DMS153 (cell line): ENCODE measurements at places on chromosomes 11 and 22.
A peak's percentile ranks its signal among the peaks of the same experiment; 100 is the strongest.

DNA sequence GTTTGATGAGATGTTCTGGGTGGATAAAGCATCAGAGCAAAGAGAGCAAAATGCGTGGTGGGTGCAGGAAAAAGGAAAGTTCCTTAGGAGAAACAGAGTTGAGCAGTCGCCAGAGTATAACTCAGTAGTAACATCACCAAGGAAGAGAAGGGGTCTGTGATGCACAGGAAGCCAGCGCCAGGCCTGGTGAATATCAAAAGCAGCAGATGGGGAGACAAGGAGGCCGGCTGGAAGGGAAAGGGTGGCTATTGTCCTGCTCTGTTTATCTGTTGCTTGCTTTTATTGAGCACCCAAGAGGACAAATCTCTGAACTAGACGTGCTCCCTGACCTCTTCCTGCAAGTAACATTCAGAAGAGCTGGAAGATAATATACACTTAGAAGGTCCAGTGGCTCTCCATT is 52.7 kb upstream of the GRAMD1B start:
- no peak for DNase-seq

- DNase-seq: peak; percentile 58
Measured at GRCh38 chr11:120235024-120235628, 4.8 kb upstream of the POU2F3 start.

DNA sequence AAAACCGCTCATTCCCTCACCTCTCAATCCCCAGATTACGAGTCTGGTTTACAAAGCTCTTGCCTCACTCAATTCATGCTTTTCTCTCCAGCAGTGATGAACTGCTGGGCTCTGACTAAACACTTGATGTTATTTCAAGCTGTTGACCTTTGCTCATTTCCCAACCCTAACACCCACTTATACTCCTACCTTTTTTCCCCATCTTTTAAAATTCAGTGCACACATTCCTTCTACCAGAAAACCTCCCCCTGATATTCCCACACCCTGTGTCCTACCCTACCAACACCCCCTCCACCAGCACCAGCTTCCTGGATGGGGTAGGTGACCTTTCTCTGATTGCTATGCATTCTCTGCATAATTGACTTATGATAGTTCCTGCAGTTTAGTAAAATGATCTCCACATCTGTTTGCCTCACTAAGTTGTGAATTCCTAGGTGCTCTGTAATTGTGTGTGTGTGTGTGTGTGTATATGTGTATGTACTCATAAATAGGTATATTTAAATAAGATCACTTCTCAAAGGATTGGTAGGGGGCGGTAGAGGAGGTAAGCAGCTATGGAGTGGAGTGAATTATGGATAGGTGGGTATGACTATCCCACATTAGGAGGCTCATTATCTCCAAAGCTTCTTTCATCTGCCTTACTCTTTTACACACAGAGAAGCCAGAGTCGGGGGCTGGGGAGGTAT is 842 bp downstream of the HEPACAM start:
- no peak for DNase-seq

DNA sequence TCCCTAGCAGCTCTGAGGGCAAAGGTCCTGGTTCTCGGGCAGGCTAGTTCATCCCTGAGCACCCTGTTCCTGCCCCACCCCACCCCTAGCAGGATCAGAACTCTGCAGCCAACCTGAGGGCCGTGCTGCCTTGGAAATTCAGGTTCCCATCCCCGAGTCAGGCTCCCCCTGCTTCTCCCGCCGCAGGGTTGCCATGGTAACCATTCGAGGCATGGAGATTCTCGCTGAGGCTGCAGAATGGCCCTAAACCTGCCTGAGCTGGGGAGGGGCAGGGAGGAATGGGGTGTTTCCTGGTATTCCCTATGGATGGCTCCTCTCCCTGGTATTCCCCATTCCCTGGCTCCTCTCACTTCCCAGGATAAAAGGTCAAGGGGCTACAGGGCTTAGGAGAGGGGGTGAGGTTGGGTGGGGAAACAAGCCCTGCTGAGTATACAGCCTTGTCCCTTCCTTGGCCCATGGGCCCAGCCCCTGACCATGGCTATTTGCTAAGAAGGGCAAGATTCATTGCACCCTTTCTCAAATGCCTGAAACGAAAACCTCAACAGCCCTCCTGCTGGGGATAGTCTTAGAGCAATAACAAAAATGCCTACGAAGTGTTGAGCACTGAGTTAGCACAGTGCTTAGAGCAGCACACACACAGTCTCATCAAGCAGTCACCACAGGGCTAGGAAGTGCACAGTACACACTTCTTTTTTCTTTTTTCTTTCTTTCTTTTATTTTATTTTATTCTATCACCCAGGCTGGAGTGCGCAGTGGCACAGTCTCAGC is 58.7 kb downstream of the CHST1 start:
- no peak for DNase-seq

DNA sequence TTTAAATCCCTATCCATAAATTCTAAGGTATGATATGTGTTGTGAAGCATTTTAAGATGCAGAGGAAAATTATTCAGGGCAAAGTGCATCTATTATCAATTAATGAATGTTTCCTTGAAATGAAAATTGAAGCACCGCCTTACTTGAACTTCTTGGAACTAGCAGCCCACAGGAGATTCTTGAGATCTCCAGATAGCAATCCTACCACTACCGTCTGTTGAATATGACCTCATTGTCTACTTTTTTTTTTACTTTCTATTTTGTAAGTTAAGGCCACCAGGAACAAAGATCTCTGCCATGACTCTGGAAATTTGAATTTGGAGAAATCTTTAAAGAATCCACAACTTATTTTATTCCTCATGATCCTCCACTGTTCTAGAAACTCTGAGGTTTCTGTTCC is 808.7 kb downstream of the KCNA4 start:
- DNase-seq: no peak

DNA sequence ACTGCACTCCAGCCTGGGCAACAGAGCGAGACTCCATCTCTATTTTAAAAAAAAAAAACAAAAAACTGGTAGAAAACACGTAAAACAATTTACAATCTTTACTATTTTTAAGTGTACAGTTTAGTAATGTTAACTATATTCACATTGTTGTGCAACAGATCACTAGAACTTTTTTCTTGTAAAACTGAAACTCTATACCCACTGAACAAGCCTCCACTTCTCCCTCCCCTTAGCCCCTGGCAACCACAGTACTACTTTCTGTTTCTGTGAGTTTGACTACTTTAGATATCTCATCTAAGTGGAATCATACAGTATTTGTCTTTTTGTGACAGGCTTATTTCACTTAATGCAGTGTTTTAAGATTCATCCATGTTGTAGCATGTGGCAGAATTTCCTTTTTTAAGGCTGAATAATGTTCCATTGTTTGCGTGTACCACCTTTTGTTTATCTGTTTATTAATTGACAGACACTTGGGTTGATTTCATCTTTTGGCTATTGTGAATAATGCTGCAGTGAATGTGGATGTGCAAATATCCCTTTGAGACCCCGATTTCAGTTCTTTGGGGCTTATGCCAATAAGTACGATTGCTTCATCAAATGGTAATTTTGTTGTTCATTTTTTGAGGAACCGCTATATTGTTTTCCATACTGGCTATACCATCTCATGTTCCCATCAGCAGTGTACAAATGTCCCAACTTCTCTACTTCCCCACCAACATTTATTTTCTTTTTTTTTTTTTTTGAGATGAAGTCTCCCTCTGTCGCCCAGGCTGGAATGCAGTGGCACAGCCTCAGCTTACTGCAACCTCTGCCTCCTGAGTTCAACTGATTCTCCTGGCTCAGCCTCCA is 11.0 kb downstream of the DDB2 start:
- DNase-seq: no peak

GRCh38 chr11:95363708-95364107 is 132.7 kb upstream of the SESN3 start:
- peak; percentile 19 for DNase-seq

- no peak for DNase-seq
Measured at GRCh38 chr11:58898106-58898505, 41.2 kb upstream of the GLYATL1 start.

GRCh38 chr11:35142481-35143075 is 3.6 kb downstream of the CD44 start:
- no peak for DNase-seq

- no peak for DNase-seq
Measured at GRCh38 chr11:60085909-60086308, 2.6 kb upstream of the MS4A2 start.

GRCh38 chr11:76496174-76496573 is 51.4 kb downstream of the EMSY start:
- DNase-seq: no peak

DNA sequence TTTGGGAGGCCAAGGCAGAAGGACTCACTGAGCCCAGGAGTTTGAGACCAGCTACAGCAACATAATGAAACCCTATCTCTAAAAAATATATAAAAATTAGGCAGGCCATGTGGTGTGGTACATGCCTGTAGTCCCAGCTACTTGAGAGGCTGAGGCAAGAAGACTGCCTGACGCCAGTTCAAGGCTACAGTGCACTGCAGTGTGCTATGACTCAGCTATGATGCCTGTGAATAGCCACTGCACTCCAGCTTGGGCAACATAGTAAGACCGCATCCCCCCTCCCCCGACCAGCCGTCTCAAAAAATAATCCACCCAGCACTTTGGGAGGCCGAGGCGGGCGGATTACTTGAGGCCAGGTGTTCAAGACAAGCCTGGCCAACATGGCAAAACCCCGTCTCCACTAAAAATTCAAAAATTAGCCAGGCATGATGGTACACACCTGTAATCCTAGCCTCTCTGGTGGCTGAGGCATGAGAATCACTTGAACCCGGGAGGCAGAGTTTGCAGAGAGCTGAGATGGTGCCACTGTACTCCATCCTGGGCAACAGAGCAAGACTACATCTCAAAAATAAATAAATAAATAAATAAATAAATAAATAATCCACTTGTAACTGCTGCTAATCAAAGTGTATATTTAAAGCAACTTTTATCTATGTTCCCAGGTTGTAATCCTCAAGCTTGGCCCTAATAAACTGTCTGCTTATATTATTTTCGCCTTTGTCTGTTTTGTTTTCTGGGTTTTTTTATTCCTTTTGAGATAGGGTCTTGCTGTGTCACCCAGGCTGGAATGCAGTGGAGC is 7.8 kb downstream of the HPS5 start:
- no peak for DNase-seq

GRCh38 chr22:30453731-30454510 is 17.9 kb downstream of the SEC14L3 start:
- peak; percentile 61 for DNase-seq

- no peak for DNase-seq
Measured at GRCh38 chr22:30222321-30222720, 24.2 kb downstream of the LIF start.

DNA sequence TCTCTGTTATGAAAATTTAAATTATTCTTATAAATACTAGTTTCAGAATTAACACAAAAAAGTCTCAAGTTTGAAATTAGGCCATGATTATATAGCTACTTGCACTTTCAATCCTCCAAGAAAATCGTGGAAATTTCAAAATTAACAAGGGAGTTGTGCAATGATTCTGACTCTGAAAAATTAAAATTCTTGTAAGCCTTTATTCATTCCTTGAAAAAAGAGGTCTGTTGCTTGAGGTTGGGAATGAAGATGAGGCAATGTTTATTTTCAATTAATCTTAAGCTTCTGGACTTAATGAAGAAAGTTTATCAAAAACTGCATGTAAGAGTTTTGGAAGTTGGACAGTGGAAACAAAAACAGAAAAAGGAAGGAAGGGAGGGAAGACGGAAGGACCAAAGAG is 128.2 kb upstream of the FIBIN start:
- no peak for DNase-seq

DNA sequence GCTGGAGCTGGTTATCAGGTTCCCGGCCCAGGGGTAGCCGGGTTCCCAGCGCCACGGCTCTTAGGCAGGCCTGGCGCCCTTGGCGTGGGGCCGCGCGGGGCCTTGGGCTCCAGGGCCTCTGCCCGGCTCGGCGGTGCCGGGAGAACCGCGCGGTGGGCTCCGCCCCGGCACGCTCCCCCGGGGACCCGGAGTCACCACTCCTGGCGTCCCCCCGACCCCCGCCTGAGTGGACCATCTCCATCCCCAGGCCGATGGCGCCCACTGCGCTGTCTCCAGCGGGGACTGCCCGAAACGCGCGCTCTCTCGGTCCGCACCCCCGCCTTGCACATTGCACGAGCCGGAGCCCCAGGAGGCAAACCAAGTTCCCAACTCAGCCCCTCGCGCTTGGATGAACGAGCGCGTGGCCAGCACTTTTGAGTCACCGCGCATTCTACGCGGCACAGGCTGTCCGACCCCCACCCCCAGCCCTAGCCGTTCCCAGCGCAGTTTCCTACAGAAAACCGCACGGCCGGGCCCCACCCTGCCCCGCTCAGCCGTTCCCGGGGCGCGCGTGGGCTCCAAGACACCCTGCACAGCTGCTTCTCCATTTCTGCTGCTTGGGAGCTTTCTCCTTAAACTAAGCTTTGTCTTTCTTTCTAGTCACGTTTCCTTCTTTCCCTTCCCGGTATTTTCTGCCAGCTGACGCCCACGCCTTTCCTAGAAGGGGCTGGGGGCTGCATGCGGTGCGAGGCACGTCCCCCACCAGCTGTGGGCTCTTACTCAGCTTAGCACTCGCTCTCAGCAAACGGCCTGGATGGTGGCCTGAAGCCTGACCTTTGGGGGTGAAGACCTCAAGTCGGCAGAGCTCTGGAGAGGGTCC is 650 bp upstream of the CHID1 start:
- no peak for DNase-seq

DNA sequence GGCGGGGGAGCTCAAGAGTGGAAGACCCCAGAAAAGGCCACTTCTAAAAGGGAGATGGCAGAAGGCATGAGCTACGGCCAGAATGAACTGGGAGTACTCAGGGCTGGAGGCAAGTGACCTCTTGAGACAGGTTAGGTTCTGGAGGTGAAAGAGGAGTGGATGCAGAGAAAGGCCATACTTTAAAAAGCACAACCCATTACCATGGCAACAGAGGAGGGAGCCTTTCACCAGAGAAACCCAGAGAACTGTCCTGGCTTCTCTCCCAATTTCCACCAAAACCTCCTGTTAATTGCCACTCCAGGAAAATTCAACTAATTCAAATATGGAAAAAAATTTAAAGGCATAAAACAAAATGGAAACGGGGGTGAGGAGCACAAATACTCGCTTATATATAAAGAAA is 15.8 kb downstream of the A4GALT start:
- DNase-seq: no peak

- DNase-seq: no peak
Measured at GRCh38 chr11:103183981-103184611, 74.9 kb downstream of the DYNC2H1 start.

GRCh38 chr11:3218483-3219280 is at the start of gene MRGPRG:
Gene MRGPRG (minus strand): TSS chr11:3218813. CDS start chr11:3218813, 0 bp downstream.
- no peak for DNase-seq

GRCh38 chr11:103875855-103876510 is 160.5 kb upstream of the DDI1 start:
- no peak for DNase-seq

DNA sequence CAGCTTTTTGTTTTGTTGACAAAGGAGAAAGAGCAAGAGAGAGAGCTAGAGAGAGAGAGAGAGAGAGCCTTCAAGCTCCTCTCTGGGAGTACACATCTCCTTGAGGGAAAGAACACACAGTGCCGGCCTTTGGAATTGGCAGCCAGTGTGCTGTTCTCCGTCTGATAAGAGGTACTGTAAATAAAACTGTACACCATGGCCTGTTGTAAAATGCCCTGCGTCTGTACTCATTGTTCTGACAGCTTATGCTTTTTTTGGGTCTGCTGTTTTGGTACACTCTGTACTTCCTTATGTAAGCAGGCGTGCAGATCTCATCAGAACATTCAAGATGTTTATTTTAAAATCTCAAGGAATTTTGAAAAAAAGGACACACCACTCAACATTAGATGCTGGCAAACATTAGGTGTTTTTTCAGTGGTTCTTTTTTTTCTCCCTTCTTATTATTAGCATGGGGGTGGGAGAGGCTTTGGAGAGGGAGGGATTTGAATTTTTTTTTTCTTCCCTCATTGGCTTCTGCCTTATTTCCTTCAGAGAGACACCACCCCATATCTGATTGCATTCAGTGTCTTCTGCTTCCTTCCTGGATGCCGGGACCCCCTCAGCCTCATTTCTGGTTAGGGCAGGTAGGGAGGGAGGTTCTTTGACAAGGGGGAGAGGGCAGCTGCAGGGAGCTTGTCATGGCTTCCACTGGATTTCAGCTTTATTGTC is 116.8 kb upstream of the NNMT start:
- DNase-seq: peak; percentile 70
